ENCODE measurements at places on chromosomes 7 and 10. TPM values are rescaled to one million over a fixed set of nuclear protein-coding genes. Genes with fewer than 3 reads are reported as not detected.

GRCh38 chr10:74282848-74283210 is 131.8 kb downstream of the ADK start:
- DNase-seq = no peak

- no peak for DNase-seq
These were observed 21.7 kb downstream of the OPALIN start for GRCh38 chr10:96337106-96337505.

Gene SHTN1
- 31.6 TPM for total RNA-seq

- peak; percentile 25 for DNase-seq
These were observed 117.7 kb downstream of the CYTH3 start for GRCh38 chr7:6154542-6155404.

- DNase-seq = no peak
These were observed 111.6 kb downstream of the HTR5A start for GRCh38 chr7:155181768-155182167.

GRCh38 chr7:156158693-156159092 is 346.4 kb upstream of the SHH start:
- no peak for DNase-seq

Gene FAM25C
- not detected for total RNA-seq

GRCh38 chr10:96576277-96576980 is 10.4 kb downstream of the TM9SF3 start:
- DNase-seq = no peak

Gene GPRIN2
- 9.1 TPM for total RNA-seq

- no peak for DNase-seq
These were observed 12.5 kb downstream of the PROSER2 start for GRCh38 chr10:11835704-11836103.

GRCh38 chr7:36137258-36137657 is 15.8 kb upstream of the EEPD1 start:
- no peak for DNase-seq

Gene TSC22D4
- total RNA-seq = 37.8 TPM

Gene MMP21
- total RNA-seq = not detected

DNA sequence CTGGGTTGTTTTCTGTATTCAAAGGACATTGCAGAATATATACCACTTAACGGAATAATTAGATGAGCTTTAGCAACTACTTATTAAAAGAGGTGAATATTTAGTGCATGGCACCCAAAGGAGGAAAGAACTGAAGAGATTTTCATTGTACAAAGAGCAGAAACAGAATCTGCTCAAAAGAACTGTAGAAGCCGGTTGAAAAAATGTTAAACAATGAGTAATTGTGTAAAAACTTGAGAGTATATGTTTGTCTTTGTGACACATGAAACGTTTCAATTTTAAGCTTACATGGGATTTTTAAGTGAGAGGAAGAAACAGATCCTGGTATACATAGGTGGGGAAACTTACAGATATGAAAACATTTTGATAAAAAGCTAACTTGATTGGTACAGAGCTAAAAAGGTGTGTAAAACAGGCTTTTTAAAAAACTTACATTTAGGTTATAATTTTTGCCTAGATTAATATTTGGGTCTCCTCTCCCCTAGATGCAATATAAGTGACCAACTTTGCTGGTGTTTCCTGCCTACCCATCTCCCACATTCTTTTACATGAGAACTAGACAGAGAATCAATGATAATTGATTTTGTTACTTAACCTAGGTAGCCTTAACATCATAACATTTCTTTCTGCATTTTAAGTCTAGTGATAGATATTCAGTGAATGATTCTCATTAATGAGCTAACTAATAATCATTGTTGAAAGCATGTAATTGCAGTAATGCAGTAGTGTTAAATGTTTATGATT is 6.8 kb downstream of the ARL5B start:
- DNase-seq = no peak

GRCh38 chr7:122383934-122384333 is 79.4 kb upstream of the FEZF1 start:
- no peak for DNase-seq

DNA sequence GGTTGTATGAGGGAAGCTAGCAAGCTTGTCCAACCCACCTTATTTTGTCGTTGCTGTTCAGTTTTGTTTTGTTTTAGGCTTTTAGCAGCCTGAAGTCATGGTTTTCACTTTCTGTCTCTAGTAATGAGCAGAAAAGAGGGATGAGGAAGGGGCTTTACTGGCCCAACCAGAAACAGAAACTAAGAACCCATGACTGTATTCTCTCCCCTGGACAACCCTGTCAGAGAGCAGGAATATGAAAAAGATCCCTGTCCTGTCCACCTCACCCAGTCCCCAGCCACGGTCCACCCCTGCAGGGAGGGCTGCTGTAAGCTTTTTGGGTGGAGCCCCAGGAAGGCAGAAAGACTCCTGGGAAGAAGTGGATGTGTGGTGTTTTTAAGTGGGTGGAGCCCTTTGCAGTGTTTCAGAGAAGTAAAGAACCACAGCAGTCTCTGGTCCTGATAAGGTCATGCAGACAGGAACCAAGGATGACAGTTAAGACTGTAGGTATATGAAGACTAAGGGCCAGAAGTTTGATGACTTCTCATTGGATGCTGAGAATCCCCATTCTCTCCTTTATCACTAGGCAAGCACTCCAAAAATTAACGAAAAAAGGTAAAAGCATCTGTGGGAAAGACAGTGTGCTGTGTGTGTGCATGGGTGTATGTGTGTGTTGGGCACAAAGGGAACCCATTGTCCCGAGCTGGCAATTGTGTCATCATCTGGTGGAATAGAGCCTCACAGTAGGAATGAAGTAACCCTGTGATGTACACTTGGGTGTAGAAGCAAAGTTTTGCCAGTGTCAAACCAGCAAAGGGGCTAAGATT is 13.8 kb downstream of the MRPL32 start:
- no peak for DNase-seq

- no peak for DNase-seq
These were observed 30.0 kb upstream of the AP5Z1 start for GRCh38 chr7:4745265-4745919.

DNA sequence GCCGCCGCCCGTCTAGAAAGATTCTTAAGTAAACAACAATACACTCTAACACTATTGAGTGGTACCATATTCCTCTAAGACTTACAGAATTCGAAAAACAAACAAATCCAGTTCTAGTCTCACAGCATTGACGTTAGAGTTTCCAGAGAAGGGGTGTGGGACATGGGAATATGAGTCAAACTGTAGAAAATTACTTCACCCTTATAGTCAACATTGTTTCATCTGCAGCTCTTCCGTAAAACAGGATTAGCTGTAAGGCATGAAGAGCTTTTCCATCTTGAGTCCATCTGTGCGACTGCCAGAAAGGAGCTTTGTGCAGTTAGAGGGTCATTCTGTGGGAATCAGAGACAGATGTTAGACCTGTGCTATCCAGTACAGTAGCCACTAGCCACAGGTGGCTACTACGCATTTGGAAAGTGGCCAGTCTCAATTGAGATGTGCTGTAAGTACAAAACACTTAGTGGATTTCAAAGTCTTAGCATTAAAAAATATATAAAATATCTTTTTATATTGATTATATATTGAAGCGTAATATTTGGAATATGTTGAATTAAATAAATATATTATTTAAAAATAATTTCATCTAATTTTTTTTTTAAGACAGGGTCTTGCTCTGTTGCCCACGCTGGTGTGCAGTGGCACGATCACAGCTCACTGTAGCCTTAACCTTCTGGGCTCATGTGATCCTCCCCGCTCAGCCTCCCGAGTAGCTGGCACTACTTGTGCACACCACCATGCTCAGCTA is 79.8 kb upstream of the MPP7 start:
- no peak for DNase-seq

Gene CALHM1
- not detected for total RNA-seq

Gene GBX1
- not detected for total RNA-seq

DNA sequence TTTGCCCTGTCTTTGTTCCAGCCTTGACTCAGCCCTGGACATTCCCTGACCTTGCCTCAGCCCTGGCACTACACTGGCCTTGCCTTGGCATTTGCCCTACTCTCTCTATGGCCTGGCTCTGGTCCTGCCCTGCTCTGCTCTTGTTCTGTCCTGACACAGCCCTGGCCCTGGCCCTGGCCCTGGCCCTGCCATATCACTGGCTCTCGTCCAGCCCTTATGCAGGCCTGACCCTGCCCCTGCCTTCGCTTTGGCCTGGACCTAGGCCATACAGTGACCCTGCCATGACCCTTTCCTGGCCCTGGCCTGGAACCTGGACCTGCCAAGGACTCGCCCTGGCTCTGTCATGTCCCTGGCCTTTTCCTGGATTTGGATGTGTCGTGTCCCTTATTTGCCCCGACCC is 646.0 kb downstream of the ZNF37A start:
- no peak for DNase-seq

DNA sequence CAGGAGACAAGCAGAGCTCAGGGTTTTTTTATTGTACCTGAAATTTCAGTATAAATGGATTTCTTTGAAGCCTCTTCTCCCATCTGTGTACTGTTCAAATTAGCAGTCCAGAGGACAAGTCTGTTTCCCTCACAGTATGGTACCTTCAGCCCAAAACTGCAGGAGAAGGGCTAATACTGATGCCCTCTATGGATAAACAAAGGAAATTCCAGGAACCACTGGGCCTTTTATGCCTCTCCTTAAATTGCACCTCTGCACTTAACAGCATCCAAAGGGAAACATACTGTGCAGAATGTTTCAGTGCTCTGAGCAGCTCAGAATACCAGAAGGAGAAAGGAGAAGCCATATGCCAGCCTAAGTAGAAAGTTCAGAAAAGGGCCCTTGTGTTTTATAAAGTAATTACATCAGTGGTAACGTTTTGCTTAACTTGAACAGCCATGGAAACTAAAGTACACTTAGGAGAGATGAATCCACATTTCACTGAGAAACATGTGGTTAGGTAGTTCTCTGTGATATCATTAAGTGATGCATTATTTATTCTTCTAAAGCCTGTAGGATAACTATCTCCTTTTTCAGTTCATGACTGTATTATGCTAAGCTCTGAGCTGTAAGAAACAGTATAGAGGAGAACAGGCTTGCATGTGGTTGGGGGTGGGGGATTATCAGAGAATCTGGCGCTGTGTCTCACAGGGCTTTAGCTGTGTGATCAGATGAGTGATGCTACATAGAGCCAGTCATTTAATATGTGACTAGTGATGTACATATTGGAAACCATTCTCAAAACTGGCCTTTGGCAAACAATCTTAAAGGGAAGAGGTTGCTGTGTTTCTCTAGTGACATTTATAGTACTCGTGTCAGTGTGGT is 111.3 kb downstream of the POU6F2 start:
- no peak for DNase-seq

DNA sequence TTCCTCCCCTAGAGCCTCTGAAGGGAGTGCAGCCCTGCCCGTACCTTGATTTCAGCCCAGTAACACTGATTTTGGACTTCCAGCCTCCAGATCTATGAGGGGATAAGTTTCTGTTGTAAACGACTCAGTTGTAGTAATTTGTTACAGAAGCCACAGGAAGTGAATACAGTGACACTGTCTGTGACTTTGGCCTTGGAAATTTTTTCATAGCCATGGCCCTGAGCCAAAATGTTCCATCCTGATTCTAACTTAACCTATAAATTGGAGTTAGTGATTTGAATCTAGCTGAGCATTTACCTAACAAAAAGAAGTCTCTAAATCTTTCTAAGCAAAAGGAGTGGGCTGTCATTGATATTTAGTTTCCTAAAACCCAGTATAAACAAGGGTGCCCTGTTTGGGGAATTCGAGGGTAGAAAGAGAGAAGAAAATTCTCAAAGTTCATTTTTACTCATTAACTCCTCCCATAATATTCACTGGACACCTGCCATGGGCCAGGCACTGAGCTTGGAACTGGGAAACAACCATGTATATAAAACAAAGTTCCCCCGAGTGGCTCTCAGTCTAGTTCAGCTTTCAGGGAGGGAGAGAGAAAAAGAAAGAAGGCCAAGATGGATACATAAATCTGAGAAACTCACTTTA is 162.3 kb downstream of the SKIDA1 start:
- DNase-seq = no peak

DNA sequence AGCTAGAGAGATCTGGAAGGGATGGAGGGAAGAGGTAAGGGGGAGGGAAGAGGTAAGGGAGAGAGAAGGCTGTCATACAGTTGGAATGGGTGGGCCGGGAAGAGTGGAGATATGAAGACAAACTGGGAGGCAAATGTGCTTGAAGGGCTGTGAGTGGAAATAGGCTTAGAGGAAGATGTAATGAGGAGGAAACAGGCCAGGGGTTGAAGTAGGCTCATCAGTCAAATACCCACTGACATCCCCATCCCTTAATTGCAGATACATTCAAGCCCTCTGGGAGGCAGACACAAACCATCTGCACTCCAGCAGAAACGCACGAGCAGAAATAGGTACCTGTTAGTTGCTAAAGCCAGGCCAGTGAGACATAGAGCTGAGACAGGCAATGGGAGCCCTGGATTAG is 2.1 kb downstream of the SYNPO2L start:
- no peak for DNase-seq

GRCh38 chr10:117322260-117322659 is 53.0 kb downstream of the PDZD8 start:
- DNase-seq = peak; percentile 3

DNA sequence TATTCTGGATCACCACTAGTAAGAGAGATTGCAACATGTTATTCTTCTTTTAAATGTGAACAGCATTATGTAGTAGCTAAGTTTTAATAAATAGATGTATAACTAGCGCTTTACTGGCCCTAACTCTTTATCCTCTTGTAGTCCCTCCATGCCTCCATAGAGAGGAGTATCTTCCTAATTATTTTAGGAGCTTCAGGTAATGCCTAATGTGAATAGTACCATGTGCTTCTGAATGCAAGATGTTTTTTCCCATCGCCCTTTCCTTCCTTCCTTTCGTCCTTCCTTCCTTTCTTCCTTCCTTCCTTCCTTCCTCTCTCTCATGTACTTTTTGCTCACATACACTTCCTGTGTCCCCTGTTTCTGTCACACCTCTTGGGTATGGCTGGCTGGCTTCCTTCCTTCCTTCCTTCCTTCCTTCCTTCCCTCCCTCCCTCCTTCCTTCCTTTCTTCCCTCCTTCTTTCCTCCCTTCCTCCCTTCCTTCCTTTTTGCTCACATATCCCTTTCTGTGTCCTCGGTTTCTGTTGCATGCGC is 290.7 kb downstream of the HDAC9 start:
- no peak for DNase-seq

- DNase-seq = no peak
These were observed 32.6 kb upstream of the ELN start for GRCh38 chr7:73995330-73995729.

- DNase-seq = no peak
These were observed 443.7 kb upstream of the GRM3 start for GRCh38 chr7:86199881-86200614.

Gene OPN4
- total RNA-seq = 0.24 TPM

Gene CYP2C19
- not detected for total RNA-seq

- no peak for DNase-seq
These were observed 95.7 kb upstream of the ARMC3 start for GRCh38 chr10:22832066-22832602.

Gene ZSCAN25
- total RNA-seq = 17.5 TPM

DNA sequence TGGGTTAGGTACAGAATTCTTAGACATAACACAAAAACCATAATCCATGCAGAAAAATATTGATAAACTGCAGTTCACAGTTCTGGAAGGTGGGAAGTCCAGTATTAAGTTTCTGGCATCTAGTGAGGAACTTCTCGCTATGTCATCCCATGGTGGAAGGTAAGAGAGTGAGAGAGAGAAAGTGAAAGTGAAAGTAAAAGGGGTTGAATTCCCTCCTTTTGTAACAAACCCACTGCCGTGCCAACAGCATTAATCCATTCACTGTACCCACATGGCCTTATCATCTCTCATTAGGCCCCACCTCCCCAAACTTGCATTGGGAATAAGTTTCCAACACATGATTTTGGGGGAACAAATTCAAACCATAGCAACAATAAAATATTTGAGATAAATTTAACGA is 17.1 kb downstream of the ZNF485 start:
- DNase-seq = no peak

Gene NKX1-2
- total RNA-seq = not detected
